ENCODE measurements at places on chromosomes 4 and X.
A peak's percentile ranks its signal among the peaks of the same experiment; 100 is the strongest.

GRCh38 chr4:7886007-7886973 lies 53.4 kb downstream of the AFAP1 start:
- DNase-seq = no peak

- no peak for DNase-seq
These were observed 70.3 kb downstream of the NSUN7 start for GRCh38 chr4:40820101-40820500.

DNA sequence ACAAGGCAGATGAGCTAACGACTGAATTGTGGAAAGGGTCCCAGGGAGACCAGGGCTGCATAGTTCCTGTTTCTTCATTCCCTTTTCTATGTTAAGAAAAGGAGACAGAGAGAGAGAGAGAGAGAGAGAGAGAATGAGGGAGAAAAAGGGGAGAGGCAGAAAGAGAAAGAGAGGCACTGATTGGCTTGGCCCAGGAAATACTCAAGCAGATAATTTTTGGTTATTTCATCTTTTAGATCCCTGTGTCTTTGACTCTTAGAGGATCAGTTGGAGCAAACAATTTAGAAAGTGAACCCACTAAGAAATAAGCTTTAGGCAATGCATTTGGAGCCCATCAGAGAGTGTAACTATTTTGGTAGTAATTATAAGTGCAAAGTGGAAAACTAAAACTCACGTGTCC lies 103.4 kb downstream of the CEP44 start:
- DNase-seq = no peak

DNA sequence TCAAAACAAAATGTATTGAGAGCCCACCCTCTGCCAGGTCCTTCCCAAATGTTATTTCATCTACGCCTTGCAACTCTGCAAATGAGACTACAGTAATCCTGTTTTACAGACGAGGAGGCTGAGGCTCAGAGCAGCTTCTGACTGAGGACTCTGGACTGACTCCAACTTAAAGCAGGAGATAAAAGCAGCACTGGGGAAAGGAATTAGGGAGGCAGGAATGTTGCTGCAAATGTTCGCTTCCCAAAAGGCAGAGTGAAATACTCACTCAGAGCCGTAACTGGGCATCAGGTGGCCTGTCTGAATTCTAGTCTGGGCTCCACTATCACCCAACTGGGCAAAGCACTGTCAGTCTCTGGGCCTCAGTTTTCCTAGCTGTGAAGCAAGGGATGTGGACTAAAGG lies 94.7 kb upstream of the SRD5A3 start:
- no peak for DNase-seq

GRCh38 chrX:30892591-30892990 lies 3.5 kb upstream of the TAB3 start:
- no peak for DNase-seq

DNA sequence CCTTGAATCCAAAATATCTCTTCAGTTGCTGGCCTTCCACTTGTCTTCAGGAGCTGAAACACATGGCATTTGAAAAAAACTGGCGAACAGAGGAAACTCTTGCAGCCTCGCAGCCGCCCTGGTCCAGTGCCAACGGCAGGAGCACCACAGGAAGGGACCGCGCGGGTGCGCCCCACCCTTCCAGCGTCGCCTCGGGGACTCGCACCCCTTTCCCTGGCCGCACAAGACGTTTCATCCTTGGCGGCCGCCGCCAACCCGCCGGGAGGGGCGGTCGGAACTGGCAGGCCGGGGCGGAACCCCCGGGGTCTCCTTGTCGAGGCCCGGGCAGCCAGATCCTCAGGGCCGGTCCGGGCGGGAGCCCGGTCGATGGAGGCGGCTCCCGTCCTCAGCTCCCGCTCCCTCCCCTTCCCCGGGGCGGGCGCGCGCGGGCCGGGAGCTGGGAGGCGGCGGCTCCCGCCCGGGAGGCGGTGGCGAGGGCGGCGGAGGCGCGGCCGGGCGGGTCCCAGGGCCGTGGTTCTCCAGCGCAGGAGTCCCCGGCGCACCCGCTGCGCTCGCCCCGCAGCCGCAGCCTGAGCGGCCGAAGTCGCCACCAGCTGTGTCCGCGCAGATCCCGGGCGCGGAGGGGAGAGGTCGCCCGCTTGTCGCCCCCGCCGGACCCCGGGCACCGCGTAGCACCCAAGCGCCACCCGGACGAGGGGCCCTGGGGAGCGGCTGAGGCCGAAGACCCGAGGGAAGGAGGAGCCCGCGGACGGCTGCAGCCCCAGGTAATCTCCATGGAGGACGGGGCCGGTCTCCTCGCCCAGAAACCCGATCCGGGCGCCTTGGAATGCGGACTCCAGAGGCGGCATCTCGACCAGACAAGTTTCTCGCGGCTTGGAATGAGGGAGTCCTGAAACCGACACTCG lies 886 bp upstream of the NDST3 start:
- no peak for DNase-seq

DNA sequence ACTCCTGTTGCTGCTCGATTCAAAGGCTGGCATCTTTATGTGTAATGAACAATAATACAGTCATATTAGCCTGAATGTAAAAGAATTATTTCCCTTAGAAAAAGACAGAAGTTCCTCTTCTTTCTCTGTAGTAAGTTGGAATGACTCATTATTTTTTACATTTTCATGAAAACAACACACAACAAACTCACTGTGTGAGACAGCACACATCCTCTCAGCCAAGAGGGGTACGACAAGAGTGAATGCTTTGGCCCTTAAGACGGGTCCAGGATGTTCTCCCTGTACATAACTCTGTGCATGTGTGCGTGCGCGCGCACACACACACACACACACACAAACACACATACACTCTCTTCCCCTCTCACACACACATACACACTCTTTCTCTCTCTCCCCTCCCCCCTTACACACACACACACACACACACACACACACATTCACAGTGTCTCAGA lies 72.8 kb downstream of the MANBA start:
- no peak for DNase-seq

- DNase-seq = no peak
These were observed 168.6 kb downstream of the MGST2 start for GRCh38 chr4:139834226-139834662.

DNA sequence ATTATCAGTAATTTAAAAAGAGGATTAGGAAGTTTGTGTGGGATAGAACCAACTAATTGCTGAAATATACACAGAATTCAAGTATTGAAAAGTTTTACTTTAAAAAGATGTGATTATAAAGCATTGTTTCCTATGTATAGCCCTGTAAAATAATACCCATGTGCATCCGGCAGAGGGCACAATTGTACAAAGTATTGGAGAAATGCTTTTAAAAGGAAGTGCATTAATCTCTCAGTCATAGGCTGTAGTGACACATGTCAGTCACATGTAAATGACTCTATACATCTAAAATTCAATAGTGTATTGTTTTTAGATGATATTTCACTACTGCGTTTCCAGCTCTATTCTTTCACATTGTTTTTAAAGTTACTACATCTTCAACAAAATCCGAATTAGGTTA lies 9.7 kb upstream of the GEMIN8 start:
- peak; percentile 57 for DNase-seq

GRCh38 chr4:179584101-179584500 lies 2141.9 kb upstream of the AGA start:
- DNase-seq = no peak

DNA sequence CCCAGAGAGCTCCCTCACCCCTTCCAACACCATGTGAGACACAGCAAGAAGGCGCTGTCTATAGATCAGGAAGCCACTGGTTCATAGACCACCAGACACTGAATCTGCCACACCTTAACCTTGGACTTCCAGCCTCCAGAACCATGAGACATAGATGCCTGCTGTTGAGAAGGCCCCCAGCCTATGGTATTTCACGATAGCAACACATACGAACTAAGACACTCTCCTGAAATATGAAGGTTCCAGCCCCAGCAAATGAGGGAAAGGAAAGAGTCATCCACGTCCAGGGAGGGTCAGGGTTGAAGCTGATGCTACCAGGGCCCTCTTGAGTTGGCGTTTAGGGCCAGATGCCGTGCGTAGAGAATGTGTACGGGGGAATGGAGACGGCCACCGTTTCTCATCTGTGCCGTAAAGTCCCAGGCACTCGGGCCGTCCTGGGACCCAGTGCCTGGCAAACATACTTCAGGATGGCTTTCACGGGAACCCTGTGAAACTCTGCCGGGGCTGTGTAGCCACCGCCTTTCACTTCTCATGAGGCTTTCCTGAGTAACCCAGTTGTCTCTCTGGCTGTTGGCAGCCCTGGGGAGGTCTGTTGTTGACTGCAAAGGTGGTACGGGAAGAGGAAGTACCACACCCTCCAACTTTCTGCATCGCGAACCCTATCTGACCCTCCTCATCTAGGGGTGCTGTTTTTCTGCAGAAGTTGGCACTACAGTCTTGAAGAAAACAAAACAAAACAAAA lies 17.7 kb upstream of the P2RY8 start:
- DNase-seq = peak; percentile 25

GRCh38 chr4:146291313-146291712 lies 77.0 kb downstream of the REELD1 start:
- no peak for DNase-seq

GRCh38 chr4:24922416-24922815 lies 9.6 kb upstream of the CCDC149 start:
- no peak for DNase-seq

- DNase-seq = no peak
These were observed 786.1 kb upstream of the AADAT start for GRCh38 chr4:170875868-170876267.

DNA sequence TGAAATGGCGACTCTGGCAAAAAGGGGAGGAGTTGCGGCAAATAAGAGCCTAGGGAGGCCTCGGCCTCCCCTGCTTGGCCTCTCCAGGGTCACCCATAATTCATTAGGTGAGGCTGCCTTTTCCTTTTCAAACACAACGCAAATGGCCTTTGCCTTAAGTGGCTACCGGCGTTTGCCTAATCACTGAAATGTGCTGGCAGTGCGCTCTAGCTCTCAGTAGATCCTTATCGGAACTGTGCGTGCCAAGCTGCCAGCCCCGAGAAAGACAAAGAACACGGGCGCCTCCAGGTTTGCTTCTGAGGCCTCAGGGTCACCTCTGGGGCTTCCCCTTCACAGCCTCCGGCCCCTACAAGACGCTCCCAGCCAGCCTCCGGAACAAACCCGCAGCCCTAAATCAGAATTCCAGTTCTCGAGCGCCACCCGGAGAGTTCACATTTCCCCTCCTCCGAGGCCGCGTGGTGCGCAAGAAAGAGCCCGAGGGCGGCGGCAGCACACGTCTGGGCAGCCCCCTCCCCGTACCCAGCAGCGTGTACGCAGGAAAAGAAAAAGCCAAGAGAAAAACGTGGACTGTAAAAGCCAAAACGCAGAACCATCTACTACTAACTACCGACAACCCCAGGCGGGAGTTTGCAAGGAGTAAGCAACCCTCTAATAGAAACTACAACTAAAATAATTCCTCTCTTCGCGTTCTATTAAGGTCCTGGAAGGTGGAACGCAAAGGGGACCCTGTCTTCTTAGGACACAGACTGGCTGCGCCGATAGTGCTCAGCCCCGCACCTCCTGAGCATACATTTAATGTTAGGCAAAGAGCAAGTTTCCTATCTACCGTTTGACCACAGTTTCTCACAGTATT lies 76.5 kb upstream of the BCOR start:
- peak; percentile 72 for DNase-seq

DNA sequence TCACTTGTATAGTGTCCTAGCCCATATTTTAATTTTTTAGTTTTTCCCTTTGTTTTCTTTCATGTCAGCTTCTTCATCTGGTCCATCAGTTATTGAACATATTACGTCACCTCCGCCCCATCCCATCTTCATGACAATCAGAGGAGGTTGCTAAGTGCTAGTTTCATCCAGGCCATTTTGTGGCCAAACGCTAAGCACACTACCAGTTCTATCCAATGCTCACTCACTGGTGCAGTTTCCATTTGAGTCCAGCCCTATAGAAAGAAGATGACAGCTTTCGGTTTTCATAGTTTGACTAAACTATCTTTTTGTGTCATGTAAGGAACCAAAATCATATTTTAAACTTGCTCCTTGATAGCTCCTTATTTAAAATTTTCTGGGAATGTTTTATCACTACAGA lies 304.2 kb downstream of the TENM3 start:
- no peak for DNase-seq

DNA sequence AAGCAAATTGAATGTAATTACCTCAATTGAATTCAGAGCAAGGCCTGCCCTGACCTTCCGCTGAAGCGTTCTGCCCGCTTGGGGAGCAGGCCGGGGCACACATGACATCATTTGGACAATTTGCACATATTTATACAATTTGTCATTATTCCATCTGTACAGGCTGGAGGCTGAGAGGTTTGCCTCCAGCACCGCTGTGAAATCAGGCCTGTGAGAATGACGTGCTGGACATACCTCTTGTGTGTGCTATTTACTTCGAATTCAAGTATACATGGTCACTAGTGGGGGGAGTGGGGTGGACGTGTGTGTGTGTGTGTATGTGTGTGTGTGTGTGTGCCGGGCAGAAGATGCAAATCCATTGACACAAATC lies 285.6 kb downstream of the SHOX start:
- no peak for DNase-seq

- no peak for DNase-seq
These were observed 1821.7 kb downstream of the ARAP2 start for GRCh38 chr4:34422472-34423175.

GRCh38 chrX:64698317-64698716 lies 277.9 kb downstream of the ZC4H2 start:
- no peak for DNase-seq

DNA sequence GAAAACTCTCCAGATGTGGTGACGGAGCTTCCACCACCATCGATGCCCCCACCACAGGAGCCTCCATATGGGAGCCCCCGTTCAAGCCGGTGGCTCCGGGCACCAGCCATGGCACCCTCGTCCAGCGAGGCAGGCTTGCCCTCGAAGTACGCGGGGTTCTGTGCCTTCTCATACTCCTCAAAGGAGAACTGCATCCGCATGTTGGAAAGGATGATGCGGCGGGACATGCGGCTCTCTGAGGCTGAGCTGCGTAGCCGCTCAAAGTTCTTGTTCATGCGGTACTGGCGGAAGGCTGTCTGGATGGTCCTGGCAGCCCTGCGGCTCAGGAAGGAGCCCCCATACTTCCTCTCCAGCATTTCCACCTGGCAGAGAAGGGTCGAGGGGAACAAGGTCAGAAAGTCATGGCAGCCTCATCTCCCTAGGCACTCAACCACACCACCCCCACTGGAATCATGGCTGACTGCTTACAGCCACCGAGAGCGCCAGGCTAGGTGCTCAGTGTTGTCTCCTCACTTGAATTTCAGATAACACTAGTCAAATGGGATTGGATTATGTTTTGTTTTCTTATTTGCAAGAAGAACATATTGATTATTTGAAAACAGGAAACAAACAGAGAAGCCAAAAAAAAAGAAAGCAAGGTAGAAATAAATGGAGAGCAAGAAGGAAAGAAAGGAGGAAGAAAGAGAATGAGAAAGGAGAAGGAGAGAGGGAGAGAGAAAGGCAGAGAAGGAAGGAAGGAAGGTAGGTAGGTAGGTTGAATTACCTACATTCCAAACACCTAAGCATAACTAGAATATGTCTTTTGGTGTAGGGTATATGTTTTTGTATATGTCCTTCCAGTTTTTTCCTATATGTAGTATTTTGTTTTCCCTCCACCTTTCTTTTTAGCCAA lies 26.6 kb downstream of the IQSEC2 start:
- DNase-seq = no peak

GRCh38 chr4:145170223-145170622 lies 10.2 kb downstream of the OTUD4 start:
- no peak for DNase-seq
